ENCODE measurements at places on chromosomes 16 and 17. TPM values are rescaled to one million over a fixed set of nuclear protein-coding genes. Genes with fewer than 3 reads are reported as not detected.

DNA sequence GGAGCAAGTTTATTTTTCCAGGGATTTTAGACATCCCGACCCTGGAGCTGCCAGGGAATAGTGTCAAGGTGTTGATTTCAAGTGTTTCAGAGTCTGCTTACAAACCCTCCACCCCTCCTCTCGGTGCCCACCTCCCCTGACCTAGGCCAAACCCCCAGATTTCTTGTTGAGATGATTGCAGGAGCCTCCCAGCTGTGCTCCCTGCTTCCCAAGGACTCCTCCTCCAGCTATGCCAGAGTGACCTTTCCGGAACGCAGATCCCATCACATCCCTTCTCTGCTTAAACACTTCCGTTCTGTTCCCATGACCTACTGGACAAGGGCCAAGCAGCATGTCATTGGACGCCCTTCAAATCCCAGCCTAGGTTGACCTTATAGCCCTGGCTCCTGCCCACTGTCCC is 23.7 kb upstream of the CDH1 start:
- DNase-seq: no peak

GRCh38 chr16:47139561-47140185 is 4.1 kb downstream of the NETO2 start:
- DNase-seq: peak; percentile 19

GRCh38 chr16:11097094-11097786 is 152.9 kb downstream of the CLEC16A start:
- no peak for DNase-seq

Gene PABPN1L
- not detected for total RNA-seq
